ENCODE measurements at places on chromosomes 5 and 9. TPM values are rescaled to one million over a fixed set of nuclear protein-coding genes. Genes with fewer than 3 reads are reported as not detected.

- DNase-seq = no peak
Observed at GRCh38 chr5:82523633-82524032, 245.5 kb upstream of the RPS23 start.

GRCh38 chr5:32812399-32812798, 101.3 kb downstream of the NPR3 start:
- no peak for DNase-seq

GRCh38 chr9:112551641-112552040, 65.0 kb downstream of the KIAA1958 start:
- no peak for DNase-seq

GRCh38 chr5:126443374-126443851, 20.2 kb downstream of the GRAMD2B start:
- peak; percentile 45 for DNase-seq

GRCh38 chr9:91159664-91160121, 202.0 kb downstream of the AUH start:
- peak; percentile 38 for DNase-seq

GRCh38 chr5:108521841-108522506, 140.1 kb upstream of the FBXL17 start:
- DNase-seq = no peak

DNA sequence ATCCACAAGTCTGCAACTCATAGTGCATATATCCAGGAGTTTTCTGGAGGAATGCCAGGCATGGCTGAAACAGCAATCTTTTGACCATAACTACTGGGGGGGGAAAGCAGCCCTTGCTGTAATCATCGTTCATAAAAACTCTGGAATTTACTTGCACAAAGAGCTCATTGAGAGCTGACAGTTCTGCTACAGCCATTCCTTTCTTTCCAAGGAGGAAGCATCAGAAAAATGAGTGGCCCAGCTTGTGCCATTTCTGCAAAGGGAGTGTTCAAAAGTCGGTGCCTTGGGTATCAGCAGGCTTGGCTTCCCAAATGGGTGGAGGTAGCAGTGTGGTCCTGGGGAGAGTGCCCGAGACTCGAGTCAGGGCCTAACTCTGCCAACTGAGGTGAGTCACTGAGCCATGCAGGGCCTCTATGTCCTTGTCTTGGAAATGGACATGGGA, 101.5 kb downstream of the GCNT1 start:
- DNase-seq = no peak

- DNase-seq = no peak
Observed at GRCh38 chr5:174325961-174326360, 280.5 kb downstream of the NSG2 start.

GRCh38 chr9:5364294-5365024, 24.8 kb upstream of the RLN1 start:
- no peak for DNase-seq

- DNase-seq = no peak
Observed at GRCh38 chr9:70874451-70874850, 247.0 kb downstream of the TRPM3 start.

DNA sequence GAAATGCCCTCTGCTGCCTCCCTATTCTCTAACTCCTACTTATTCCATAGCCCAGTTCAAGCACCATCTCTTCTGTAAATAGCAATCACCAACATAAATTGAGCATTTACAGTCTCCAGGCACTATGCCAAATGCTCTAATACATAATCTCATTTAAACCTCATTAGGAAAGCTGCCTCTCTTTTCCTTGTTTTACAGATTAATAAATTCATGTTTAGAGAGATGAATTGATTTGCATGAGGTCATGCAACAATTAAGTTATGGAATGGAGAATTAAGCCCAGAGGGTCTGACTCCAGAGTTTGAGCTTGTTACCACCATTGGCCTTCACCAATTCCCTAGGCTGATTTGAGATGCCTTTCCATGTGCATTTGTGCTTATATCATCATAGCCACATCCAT, 23.4 kb upstream of the RFX3 start:
- no peak for DNase-seq

DNA sequence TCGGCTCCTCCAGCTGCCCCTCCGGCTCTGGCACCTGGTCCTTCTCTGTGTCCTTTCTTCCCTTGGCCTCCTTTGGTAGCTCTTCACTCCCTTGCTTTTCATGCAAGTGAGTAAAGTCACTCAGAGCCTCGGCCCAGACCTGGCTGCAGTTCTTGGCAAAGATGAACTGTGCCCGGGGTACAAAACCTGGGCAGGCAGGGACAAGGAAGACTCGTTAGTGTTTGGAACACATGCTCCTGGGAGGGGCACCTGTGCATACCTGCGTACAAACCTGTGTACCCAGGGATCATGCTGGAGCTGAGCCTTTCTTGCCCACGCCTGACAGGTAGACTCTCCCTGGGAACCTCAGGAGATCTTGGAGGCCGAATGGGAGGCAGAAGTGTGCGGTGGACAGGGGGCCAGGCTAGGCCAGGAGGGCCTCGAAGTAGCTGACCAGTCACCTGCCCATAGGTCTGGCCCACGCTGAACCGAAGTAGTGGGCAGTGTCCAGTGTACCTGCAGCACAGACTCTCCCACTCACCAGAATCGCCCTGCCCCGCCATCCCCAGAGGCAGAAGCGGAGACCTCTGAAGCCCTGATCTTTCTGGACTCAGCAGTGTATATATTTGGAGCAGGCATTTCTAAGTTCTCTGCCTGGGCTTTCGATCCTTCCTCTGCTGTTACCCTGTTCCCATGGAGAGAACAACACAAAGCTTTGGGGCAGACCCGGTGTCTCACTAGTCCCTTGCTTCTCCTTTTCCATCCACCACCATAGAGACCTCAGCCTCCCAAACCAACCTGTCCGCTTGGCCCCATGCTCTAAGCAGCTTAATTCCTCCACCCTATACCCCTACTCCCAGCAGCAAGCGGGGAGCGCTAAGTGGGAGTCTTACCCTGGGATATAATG, 41.9 kb upstream of the TESK1 start:
- DNase-seq = no peak

Gene PNPLA7
- total RNA-seq = 3.0 TPM

Gene PCDHGC5
- not detected for total RNA-seq

Gene FCN2
- not detected for total RNA-seq

Gene TMEM174
- total RNA-seq = not detected

All from activated CD8-positive, alpha-beta memory T cell treated with anti-CD3 and anti-CD28 coated beads, Interleukin-2, amount 10 ng/mL, durations not matched to agents 7 days and 5 days (primary cell).